ENCODE measurements at places on chromosomes 12 and 14.

DNA sequence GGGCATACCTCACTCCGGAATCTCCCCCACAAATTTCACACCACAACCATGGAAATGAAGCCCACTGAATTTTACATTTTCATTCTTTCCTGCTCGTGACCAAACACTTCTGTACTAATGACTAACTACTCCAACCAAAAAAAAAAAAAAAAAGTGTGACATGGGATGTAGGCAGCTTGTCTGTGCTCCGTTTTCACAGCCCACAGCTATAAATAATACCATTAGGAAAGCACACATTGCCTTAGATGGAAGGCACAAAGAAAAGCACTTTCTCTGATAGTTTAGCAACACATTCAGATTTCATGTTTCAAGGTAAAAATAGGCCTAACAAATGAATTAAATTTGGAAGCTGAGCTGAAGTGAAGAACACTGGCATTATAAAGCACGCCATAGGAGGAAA is 42.5 kb downstream of the DUSP6 start:
- no peak for DNase-seq

- no peak for DNase-seq
These were observed 16.5 kb upstream of the NRDE2 start for GRCh38 chr14:90348270-90348669.

GRCh38 chr12:106226884-106227640 is 20.8 kb downstream of the CKAP4 start:
- peak; percentile 48 for DNase-seq

DNA sequence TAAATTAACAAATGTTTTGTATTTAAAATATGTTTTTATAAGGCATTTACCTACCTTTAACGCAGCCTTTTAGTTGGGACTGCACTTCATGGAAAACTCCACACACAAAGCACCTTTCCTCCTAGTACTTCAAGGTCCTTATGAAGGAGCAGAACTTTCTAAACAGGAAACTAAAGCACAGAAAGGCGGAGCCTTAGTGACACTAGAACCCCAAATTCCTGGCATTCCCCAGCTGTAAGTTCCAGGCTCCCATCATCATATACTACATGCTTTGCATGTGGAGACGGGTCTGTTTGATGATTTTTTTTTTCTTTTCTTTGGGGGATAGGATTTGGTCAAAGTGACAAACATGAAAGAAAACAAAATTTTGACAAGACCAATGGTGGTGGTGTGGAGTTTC is 39.5 kb downstream of the STXBP6 start:
- no peak for DNase-seq

DNA sequence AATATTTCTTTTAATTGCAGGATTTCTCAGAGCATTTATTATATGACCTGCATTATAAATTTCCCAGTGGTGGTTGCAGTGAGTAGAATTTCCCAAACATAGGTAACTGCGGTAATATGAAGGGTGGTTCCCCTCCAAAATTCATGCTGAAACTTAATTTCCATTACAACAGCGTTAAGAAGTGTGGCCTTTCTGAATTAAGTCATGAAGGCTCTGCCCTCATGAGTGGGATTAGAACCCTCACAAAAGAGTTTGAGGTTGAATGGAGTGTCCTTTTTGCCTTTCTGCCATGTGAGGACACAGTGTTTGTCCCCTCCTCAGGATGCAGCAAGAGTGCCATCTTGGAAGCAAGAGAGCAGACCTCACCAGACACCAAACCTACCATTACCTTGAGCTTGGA is 233.6 kb downstream of the KTN1 start:
- DNase-seq: no peak

DNA sequence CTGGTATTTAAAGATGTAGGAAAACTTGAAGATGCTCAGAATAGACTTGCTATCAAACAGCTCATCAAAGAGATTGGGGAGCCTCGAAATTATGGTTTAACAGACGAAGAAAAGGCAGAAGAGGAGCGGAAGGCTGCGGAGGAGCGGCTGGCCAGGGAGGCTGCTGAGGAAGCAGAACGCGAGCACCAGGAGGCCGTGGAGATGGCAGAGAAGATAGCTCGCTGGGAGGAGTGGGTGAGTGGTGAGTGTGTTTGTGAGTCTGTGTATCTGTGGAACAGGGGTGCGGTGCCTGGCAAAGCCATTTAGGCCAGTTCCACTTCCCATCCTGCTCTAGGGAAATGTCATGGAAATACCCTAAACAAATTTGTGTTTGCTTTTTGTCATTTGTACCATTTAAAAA is 19.2 kb upstream of the PAPOLA start:
- no peak for DNase-seq

All from NCI-H1105 (cell line).